Stimulated activated CD4-positive, alpha-beta T cell treated with anti-CD3 and anti-CD28 coated beads, Interleukin-1b, Interleukin-23, amount 100 ng/mL, for 24 hours (primary cell): ENCODE measurements at places on chromosomes 2 and 18.

- no peak for DNase-seq
These were observed 35.5 kb downstream of the RTP5 start for GRCh38 chr2:241904791-241905710.

DNA sequence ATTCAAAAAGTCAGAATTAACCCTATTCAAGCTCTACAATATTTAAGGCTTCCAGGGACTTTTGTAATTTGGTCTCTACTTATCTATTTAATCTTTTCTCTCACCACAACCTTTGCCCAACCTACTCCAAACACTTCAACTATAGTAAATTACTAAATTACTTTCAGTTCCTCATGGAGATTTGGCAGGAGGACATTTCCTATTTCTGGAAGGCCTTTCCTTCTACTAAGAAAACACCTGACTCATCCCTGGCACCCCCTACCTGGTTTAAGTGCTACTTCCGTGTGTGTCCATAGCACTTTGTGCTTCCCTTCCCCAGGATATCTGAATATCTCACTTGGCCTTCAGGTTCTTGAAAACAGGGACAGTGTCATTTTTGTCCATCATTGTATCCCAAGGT lies 96.3 kb downstream of the UPP2 start:
- no peak for DNase-seq

DNA sequence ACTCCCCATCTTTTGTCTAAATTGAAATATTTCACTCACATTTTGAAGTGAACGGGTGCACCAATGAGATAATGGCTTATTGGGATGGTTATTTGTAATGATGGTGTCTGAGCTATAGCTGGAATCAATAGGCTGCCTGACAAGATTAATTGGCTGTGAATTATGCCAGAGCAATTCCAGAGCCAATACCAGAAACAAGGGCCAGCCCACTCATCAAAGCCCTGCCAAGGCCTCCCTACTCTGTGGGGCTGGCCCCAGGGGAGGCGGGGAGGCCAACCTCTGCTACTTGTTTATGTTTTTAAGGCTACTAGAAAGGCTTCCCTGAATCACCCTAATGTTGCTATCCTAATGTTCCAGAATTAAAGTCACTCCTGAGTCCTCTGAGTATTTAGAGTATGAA lies 29.1 kb upstream of the NEMP2 start:
- no peak for DNase-seq

DNA sequence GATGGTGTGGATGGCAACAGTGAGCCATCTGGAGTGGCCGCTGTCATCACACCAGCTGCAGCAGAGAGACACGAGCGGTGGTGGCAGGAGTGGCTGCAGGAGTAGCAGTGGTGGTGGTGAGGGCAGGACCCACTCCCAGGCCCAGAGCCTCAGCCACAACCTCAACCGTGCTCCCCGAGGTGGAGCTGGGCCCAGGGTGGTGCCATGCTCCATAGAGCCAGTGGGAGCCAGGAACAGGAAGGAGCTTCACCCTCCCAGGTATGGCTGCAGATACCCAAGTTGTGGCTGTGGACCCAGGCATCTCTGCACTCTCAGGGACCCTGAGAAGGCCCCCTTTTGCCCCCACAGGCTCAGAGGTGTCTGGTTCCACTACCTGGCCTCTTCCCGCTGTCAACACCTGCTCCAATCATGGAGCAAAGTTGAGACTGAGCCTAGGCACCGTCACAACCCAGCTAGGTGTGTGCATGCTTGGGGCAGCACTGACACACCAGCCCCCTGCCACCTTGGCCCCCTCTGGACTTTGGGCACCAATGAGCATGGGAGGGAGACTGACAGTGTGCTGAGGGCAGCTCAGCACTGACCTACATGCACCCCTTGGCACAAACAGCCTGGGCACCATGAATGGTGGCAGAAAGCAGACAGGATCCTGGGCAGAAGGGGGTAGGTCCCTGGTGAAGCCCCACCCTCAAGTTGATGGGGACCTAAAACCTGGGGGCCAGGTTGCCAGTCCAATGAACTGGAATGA lies 188.9 kb downstream of the NDUFA10 start:
- DNase-seq, result no peak

DNA sequence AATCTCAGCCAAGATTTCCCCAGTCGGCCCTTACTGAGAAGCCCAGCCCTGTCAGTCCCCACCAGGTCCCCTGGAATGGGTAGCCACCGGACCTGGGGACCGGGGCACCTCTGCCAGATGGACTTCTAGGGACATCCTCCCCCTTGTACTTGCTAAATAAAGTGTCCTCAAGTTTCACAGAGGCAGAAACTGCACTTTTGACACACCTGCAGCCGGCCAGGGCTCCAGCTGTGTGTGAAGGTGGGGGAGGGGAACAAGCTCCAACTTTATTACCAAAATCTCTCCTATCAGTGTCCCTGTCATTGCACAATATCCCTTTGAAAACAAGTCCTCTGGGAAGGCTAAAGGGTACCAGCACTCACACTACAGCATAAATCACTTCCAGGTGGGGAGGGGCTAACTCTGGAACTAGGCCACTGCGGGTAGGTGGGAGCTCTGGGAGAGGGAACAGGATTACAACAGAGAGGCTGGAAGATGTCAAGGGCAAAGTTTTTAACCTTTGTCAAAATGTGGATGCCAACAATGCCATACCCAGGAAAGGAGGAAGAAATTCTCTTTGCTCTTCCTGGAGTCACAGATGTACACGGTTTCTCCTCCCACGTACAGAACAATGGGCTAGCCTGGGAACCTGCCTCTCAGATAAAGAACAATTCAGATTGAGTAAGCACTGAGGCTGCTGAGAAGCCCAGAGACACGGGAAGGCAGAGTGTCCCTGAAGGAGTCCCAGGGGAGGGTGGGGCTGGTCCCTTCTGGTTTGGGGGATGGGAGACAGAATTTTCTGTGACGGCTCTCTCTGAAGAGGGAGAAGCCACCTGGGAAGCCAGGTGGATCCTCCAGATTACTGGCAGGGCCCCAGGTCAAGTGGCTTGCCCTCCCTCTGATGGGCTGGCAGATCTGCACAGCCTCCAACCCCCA lies 11.0 kb downstream of the SDC1 start:
- DNase-seq, result no peak

GRCh38 chr2:224069172-224069571 lies 30.1 kb upstream of the SERPINE2 start:
- no peak for DNase-seq

GRCh38 chr18:24187049-24187448 lies 48.2 kb downstream of the CABYR start:
- no peak for DNase-seq

- no peak for DNase-seq
These were observed 32.0 kb upstream of the CCDC88A start for GRCh38 chr2:55451699-55452098.

- no peak for DNase-seq
These were observed 510.3 kb upstream of the SETBP1 start for GRCh38 chr18:44170208-44170880.

DNA sequence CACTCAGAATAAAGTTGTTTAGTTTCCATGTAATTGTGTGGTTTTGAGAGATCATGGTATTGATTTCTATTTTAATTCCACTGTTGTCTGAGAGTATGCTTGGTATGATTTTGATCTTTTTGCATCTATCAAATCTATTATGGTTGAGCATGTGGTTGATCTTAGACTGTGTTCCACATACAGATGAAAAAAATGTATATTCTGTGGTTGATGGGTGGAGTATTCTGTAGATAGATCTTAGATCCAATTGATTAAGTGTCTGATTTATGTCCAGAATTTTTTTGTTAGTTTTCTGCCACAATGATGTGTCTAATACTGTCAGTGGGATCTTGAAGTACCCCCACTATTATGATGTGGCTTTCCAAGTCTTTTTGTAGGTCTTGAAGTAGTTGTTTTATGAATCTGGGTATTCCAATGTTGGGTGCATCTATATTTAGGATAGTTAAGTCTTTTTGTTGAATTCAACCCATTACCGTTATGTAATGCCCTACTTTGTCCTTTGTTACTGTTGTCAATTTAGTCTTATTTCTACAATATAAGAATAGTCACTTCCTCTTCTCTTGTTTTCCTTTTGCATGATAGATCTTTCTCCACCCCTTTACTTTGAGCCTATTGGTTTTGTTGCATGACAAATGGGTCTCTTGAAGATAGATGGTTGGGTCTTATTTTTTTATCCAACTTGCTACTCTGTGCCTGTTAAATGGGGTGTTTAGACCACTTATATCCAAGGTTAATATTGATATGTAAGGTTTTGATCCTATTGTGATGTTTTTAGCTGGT lies 101.8 kb downstream of the TRABD2A start:
- no peak for DNase-seq

- DNase-seq, result no peak
These were observed 71.0 kb downstream of the UPP2 start for GRCh38 chr2:158172719-158173118.
